ENCODE measurements at places on chromosomes 16 and 17. TPM values are rescaled to one million over a fixed set of nuclear protein-coding genes. Genes with fewer than 3 reads are reported as not detected.

The CLCN7 gene
- 82.2 TPM for total RNA-seq

The TMEM238L gene
- total RNA-seq, result not detected

The CD300H gene
- total RNA-seq, result not detected

The IGSF6 gene
- total RNA-seq, result not detected

The CDH13 gene
- 2.1 TPM for total RNA-seq

The C16orf92 gene
- not detected for total RNA-seq

The KRTAP3-1 gene
- total RNA-seq, result not detected

The PIPOX gene
- total RNA-seq, result 7.8 TPM

The NPIPA5 gene
- total RNA-seq, result 3.9 TPM

DNA sequence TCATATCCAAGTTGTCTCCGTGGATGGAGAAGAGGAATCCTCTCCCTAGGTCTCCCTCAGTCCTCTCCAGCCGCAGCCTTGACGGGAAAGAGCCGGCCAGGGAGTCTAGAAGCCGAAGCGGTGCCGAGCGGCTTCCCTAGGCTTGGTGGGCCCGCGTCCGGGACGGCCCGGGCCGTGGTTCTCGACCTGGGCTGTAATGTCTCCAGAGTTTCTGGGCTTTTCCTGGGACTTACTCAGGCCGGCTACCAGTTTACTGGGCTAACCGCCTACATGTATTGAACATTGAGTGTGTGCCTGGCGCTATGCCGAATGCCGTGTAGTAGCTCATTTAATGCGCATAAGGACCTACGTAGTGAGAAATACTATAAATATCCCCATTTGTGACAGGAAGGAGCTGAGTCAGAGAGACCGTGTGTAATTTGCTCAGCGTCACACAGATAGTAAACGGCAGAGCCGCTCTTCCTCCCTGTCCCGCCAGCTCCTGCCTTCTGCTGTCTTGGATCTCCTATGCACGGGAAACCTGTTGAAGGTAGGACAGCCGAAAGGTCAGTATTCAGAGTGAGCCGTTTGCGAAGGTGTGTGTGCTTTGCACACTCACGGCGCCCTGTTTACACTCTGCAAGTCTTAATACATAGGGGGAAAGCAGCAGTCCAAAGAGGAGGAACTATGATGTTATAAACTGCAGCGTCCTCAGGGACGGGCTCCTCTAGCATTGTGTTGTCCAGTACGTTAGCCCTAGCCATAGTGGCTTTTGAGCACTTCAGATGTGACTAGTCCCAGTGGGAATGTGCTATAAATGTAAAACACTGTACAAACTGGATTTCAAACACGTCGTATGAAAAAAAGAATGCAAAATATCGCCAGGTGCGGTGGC is 723 bp upstream of the SPAG5 start:
- peak; percentile 91 for DNase-seq

DNA sequence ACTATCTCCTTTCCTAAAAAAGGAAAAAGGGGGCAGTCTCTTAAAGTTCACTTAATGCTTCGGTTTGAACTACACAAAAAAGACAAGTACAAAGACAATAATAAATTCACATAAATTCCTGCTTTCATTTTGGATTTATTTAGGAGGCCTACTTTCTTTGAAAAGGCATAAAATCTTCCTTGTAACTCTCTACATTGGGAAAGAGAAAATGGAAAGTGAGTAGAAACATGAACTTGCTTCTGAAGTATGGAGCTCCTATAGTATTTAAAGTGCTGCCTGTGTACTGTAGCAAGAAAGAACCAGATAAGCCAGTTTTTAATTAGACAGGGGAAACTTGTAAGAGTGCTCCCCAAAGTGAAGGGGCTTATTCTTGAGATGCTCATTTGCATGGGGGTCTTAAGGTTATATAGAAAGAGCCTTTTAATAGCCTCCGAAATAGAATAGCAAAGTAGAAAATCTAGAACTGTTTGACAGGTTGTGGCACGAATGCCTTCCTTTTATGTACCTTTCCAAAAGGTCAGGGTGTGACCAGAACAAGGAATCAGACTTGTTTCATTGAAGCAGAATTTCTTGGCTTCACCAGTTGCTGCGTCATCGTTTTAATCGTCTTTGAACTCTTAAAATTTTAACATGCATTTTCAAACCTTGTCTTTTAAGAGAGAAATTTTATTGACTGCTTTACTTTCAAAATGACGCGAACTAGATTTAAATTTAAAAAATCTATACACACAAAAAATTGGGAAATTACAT is 12.9 kb downstream of the GAN start:
- DNase-seq, result no peak

DNA sequence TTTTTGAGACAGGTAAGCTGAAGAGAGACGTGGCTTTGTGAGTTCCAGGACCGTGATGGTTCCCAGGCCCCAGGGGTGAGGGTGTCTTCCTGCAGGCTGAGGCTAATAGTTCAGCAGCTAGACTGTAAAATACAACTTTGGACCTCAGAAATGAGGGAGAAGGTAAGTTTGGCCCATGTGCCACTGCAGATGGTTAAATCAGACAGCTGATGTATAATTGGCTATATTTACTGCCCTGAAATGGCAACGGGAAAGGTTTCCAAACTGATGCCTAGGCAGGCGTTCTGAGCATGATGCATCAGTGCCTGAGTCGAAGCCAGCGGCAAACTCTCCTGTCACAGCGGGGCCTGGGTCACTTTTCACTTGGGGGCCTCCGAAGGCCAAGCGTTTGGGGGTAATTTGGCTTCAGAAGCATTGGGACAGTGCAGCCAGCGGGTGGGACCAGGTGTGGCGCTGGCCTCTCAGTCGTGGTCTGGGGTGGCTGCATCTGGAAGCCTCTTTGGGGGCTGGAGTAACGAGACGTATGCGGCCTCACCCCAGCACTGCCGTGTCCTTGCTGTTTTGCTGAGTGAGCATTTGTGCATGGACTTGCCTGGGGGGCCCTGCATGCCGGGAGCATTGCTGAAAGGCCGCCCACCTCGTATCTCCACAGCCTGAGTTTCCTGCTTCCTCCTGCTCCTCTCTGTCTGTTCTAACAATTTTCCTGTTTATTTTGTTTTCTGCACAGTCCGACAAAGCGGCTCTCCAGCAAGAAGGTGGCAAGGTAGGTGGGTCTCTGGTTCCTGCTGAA is 31.2 kb upstream of the CAPN15 start:
- DNase-seq, result no peak

- DNase-seq, result no peak
Observed at GRCh38 chr17:51189162-51189561, 23.0 kb downstream of the NME2 start.

DNA sequence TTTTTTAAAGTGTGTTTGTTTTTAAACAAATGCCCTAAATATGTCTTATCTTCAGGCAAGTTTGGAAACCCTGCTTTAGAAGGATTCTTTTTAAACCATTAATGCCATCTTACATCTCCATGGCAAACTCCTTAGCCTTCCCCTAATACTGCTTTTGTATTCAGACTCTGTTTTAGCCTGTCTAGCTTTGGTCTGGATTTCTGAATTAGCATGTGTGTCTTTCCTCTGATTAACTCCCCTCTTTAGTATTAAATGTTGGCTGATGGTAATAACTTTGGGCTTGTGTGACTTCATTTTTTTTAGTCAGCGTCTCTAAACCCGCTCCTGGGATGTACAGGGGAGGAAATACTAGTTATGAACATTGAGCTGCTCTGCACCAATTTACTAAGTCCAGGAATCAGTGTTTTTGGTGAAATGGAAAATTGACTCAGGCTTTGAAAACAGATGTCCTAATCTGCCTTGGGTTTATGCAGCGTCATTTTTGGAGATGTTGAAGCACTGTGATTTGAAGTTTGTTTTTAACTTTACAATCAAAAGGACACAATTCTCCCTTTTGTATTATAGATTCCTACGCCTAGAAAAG is 22.2 kb downstream of the WIPF2 start:
- DNase-seq, result no peak

DNA sequence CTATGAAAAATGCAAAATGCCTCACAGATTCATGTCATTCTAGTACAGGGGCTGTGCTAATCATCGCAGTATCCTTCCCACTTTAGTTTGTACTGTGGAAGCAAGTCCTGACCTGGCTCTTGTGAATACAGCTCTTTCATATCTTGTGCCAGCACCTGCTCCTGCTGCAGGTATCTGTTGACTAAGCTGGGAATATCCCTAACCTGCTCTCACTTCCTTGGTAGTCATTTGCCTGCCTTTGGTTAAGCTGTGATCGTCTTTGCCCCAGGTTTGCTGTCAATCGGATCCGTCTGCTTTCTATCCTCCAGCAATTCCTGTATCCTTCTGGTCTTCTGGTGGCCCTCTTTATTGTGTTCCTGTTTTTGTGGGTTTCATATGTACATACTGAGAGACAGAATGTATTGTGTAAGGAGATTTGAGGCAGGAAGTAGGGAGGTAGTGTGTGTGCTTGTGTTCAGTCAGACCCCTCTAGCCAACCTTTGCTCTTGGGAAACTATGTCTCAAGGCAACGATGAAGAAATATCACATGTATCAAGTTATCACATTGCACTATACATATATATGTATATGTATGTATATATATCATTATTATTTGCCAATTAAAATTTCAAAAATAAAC is 7.7 kb upstream of the GINS3 start:
- DNase-seq, result no peak

DNA sequence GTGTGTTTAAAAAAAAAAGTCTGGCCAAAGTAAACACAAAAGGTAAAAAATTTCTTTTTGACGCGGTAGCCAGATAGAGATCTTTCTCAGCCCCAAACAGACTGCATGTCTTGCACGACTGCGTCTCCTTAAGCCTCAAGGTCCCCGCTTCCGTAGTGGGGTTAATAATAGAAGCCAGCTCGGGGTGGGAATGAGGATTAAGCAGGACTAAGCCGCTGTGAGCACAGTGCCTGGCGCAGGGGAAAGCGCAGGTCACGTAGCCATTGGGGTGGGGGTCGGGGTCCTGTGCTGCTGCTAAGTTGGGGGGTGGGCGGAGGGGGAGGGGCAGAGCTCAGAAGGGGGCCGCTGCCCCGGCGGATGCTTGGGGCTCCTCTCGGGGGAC is 521 bp downstream of the GGA2 start:
- DNase-seq, result peak; percentile 44

- DNase-seq, result no peak
Observed at GRCh38 chr17:67074781-67075180, 30.4 kb downstream of the CACNG1 start.

GRCh38 chr17:20281860-20282259 is 185.5 kb downstream of the LGALS9B start:
- DNase-seq, result no peak

Measured in A673 (cell line).